ENCODE measurements at places on chromosomes 11 and 22. TPM values are rescaled to one million over a fixed set of nuclear protein-coding genes. Genes with fewer than 3 reads are reported as not detected.

Gene MGAT3
- total RNA-seq: 7.7 TPM

Gene OR8B12
- not detected for total RNA-seq

Gene RFPL2
- total RNA-seq: not detected

Gene NNMT
- total RNA-seq: 728 TPM

Gene CASP1
- total RNA-seq: 10.4 TPM

Gene OR4D5
- total RNA-seq: not detected

Gene C11orf16
- total RNA-seq: not detected

Gene ROM1
- 8.9 TPM for total RNA-seq

Gene SOX6
- total RNA-seq: 12.6 TPM

Gene MFRP
- not detected for total RNA-seq

Gene APOL5
- total RNA-seq: not detected

Gene GGT1
- total RNA-seq: 9.6 TPM

Gene KCNJ5
- 1.9 TPM for total RNA-seq

Gene RIMBP3C
- total RNA-seq: under 0.01 TPM

Gene OR51I1
- total RNA-seq: 2.9 TPM

Gene ENTHD1
- total RNA-seq: not detected

Gene DNAJB13
- total RNA-seq: not detected

Gene NEAT1
- 605 TPM for total RNA-seq

Gene SLC22A25
- not detected for total RNA-seq

Gene TTLL12
- 34.5 TPM for total RNA-seq

Gene MMP8
- total RNA-seq: 0.22 TPM

Gene LRRC75B
- 9.0 TPM for total RNA-seq

Gene CLTCL1
- 14.5 TPM for total RNA-seq

Gene NAP1L4
- total RNA-seq: 94.5 TPM

Gene GVQW3
- total RNA-seq: 1.7 TPM

Gene TRIM48
- total RNA-seq: not detected

Gene C11orf87
- not detected for total RNA-seq

Gene OR6A2
- total RNA-seq: not detected

Gene ARSA
- 56.1 TPM for total RNA-seq

Gene POU2AF2
- not detected for total RNA-seq

Gene PHOX2A
- total RNA-seq: not detected
